ENCODE measurements at places on chromosomes 6 and 20.

DNA sequence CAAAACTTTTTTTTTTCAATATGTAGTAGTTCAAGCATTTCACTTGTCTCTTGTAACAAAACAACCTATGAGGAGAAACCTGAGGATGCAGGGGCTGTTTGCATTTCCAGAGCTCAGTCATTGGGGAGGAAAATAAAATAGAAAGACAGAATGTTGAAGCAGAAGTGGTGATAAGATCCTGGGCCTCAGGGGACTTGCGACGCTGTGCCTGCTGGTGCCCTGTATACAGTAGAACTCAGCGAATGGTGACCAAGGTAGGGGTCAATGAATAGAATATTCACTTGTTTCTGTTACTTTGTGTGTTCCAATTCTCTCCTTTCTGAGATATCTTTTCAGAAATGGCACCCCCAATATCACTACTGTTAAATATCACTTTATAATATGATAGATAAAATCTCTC is 271.6 kb downstream of the FARS2 start:
- DNase-seq = no peak

GRCh38 chr20:2820896-2821869 is 5.0 kb downstream of the TMEM239 start:
- no peak for DNase-seq

DNA sequence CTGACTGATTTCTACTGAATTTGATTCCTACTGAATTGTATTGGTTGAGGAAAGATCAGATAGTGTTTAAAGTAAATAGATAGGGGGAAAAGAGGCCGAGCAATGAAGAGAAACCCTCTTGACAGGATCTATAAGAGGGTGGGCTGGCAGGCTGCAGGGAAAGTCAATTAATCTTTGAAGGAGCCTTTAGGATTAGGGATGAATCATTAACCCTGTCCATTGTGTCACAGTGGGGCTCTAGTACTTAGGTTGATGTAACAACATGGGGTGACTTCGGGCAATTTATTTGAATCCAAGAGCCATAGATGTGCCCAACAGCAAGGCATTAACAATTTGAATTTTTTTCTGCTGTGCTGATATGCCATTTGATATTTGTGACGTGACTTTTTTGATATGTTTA is 7.5 kb downstream of the RFX6 start:
- no peak for DNase-seq

DNA sequence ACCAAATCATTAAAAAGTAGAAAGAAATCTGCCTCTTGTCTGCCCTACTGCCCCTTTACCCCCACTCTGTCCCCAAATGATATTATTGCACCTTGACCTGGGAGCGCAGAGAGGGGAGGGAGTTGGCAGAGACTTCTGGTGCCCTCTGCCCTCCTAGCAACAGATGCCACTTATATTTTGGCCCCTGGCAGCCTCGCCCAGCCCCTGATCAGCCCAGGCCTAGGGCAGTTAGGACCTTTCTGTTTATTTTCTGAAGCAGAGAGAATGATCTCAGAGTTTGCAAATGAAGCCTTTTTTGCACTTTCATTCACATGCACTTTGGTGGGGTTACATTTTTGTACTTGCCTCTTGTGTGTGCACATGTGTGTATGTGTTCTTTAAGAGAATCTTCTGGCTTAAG is 8.4 kb upstream of the SGK2 start:
- DNase-seq = no peak

Measured in NCI-H510A treated with DMSO at 0.1 percent for 48 hours (cell line).